ENCODE measurements at places on chromosomes 3 and 15.

DNA sequence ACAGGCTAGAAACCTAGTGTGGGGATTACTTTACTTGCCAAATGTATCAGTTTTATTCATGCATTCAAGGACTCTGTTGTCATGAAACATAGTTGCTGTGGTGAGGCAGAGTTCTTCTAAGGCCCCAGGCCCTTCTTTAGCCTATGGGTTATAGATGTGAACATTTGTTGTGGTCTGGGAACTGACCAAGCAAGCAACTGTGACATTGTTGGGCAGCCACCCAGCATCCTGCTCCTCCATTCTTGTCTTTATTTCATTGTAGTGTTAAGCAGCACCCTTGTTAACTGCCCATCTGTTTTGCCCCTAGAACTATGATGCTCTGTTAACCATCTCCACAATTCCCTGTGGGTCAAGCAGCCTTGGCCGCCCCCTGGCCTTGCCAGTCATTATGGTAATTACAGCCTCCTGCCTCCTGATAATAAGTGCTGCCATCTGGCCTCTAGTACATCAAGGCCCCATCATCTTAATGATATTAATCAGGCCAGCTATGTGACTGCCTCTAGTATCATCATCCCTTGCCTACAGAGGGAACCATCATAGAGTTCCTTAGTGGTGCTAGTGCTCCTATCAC, 12.2 kb upstream of the IFT57 start:
- no peak for DNase-seq

GRCh38 chr3:126300761-126301481, 56.3 kb downstream of the KLF15 start:
- DNase-seq, result peak; percentile 63

DNA sequence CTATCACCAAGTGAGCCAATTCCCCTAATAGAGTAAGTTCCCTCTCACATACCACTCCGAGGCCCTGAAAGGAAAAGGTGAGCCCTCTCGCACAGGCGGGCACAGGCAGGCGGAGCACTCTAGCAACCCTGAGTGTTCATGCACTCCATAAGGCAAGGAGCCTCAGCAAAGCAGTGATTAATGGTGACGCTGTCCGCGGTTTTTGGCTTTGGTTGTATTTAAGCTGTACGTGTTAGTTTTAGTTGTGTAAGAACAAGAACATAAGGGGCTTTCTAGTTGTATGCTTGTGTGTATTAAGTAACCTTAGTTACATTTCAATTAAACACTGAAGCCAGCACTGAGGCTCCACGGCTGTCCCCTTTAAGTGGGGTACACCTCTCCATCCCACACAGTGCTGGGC, 33.1 kb downstream of the KLHL25 start:
- no peak for DNase-seq

GRCh38 chr3:158105119-158105709, 1.0 kb downstream of the SHOX2 start:
- DNase-seq, result peak; percentile 89

DNA sequence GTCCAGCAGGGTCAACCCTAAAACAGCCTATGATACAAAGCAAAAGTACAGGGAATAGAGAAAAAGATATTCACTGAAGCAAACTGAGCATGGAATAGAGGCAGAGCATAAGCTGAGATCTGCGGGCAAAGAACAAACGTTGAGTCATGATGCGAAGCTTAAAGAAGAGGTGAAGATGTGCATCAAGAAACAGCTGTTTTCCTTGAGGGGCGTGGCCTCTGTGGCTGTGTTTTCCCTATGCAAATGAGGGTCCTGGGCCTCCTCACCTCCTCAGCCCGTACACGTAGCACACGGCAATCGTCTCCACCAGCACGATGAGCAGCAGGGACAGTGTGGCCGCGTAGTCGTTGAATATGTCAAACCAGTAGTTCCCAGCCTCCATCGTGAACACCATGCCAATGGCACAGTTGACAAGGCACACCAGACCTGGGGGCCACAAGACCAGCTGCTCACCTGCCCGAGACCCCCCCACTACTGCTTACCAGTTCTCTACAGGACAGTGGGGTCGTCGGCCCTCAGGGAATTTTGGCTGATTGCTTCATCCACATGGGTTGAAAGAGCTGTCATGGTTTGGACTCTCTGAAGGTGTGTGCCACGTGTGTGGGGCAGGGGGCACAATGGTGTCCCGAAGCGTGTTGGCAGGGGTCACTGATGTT, 33.6 kb downstream of the SLC6A20 start:
- no peak for DNase-seq

- DNase-seq, result no peak
Observed at GRCh38 chr3:142269767-142270166, 44.4 kb upstream of the GK5 start.

DNA sequence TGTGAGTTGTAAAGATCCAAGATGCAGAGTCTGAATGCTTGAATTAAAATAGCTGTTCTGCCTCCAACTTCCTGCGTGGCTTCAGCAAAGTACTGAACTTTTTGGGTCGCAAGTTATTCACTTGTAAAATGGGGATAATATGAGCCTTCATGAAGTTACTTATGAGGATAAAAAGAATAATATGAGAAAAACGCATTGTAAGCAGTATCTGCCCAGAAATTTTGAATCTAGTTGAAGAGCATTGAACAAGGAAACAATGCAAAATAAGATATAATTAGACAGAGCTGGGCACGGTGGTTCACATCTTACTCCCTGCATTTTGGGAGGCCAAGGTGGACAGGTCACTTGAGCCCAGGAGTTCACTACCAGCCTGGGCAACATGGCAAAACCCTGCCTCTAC, 37.8 kb downstream of the AQP9 start:
- DNase-seq, result no peak

DNA sequence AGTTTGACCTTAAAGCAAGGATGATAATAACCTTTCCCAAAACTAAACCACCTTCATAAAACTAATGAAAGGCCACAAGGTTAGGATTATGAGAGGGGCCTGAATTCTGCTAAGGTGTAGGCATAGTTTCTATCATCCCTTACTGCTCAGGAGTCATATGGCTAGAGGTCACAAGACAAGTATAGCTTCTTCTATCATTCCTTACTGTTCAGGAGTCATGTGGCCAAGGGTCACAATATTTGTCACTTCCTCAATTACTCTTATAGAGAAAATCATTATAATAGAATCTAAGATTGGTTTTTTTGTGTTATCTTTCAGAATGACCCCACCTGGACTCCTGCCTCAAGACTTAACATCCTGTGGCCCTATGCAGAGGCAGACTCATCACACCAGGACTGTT, 36.6 kb downstream of the HERC1 start:
- DNase-seq, result no peak

DNA sequence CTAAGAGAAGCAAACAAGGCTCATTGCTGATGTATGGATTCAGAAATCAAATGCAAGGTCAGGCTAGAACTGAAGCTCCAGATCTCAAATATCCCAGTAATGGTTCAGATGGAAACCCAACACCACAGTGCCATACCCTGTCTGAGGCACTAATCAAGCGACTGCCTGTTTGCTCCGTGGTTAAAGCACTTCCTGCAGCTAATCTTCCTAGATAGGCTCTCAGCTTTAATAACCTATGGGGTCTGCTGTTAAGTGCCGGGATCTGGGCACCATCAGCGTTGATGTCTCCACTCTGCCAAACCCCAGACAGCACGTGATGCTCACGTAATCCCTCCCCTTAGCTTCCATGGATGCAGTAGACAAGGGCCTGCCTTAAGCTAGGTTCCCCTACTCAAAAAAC, 262.6 kb downstream of the MECOM start:
- no peak for DNase-seq

- peak; percentile 86 for DNase-seq
Observed at GRCh38 chr3:87260270-87260669, 16.1 kb downstream of the POU1F1 start.

DNA sequence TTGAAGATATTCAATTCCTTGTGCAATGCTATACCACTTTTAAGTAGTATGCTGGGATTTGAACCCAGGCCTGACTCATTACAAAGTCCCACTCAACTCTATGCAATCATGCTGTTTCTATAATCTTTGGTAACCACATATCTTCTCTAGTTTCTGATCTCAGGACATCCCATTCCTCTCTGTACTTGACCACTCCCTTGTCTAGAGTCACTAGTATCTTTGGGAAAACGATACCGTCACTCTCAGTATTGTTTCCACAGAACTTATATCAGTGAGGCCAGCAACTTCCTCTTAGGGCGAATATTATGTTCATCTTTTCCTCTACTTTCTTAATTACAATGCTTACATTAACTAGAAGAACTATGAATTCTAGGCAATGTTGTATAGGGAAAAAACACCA, 137.3 kb upstream of the TSPAN3 start:
- DNase-seq, result no peak

- DNase-seq, result no peak
Observed at GRCh38 chr3:126516152-126516935, 1.2 kb downstream of the UROC1 start.

DNA sequence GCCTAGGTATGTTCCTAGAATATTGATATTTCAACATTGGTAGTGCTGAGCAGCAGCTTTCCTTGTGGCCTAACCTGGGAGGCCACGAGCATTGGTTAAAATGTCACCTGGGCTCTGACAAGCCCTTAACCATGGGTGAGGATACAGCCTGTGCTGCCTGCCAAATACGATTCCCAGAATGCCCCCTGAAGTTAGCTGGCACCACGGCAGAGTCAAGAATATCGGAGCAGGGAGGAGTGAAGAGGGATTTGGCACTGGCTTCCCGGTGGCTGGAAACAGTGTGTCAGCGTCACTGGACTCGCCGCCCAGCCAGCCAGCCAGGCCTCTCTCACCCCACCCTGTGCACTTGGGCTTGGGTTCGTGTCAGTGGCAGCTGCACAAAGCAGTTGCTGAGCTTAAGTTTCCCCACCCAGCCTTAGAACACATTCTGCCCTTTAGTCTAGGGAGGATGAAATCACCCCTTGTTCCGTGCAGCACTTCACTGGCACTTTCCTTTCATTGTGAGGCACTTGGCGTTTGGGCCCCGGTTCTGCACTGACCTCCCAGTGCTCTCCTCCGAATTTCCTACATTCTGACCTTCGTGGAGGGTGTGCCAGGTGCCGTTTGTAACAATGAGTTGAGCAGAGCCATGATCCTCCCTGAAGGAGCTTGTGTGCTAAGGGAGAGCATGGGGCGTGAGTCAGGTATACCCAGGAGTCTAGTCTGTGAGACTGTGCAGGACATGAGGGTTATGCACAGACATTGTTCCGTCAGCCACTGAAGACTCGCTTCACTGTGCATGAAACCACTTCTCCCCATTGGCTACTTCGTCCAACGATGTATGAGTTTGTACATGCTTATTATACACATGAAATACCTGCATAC, 152.8 kb upstream of the BHLHE40 start:
- DNase-seq, result no peak

DNA sequence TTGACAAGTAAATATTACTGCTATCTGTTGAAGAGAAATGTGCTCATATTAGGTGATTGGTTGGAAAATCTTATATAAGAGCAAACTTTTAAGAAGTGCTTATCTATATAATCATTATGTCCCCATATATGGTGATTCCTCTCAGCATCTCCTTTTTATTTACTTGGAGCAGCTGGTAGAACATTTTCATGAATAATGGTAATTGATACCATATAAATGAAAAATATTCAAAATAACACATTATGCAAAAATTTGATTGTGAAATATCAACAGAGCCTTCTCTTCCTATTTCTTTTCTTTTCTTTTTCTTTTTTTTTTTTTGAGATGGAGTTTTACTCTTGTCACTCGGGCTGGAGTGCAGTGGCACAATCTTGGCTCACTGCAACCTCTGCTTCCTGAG, 56.2 kb downstream of the ROBO2 start:
- peak; percentile 56 for DNase-seq

GRCh38 chr15:78938658-78939488, 6.0 kb downstream of the CTSH start:
- no peak for DNase-seq

DNA sequence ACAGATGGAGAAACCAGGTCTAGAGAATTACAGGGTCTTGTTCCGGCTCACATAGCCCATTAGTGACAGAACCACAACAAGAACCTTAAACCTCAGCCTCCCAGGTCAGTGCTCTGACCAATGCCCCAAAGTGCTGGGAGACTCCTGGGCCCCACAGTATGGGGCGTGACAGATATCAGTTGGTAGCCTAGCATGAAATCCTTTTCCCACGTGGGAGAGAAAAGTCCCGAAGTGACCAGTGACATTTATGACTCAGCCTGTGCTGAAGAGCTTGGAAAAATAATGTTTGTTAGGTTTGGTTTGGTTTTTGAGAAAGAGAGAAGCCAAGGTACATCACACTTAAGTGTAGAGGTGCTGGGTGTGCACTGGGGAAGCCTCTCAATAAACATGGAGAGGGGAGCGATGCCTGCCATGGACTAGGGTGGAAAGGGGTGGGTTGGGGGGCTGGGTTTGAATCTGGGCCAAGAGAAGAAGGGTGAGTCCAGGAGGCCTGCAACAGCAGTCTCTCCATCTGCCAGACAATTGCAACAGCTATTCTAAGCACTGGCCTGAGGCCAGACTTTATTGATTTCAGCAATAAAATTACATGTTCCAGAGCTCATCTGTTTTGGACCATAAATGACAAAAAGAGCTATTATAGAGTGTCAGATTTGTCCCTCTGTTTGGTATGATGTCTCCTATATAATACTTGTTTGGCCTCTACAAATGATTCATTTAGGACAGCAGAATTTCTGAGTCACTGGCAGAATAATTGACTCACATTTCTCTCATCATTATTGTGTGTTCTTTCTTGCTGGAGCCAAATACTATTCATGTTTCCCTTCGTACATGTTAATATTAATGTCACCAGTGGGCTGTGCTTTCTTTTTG, 43.4 kb downstream of the C2CD4A start:
- peak; percentile 69 for DNase-seq

DNA sequence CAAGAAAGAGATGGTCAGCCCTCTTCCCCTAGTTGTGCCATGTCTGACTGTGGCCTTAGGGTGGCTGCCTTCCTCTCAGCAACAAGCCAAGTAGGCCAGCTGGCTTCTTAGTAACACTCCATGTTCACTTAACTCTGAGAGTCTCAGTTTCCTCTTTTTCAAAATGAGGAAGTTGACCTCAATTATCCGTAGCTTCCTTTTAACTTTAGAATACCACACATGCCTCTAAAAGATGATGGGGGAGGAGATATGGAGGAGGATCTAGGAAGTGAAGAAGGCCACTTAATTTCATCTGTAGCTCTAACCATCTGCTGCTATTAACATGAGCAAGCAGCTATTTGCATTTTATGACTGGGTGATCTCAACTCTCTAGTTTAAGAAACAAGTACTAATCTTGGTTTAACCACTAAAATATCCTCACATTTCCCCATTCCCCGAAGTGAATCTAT, 32.9 kb downstream of the CD200R1L start:
- DNase-seq, result peak; percentile 38

GRCh38 chr3:61808526-61808925, 247.2 kb downstream of the PTPRG start:
- DNase-seq, result no peak

DNA sequence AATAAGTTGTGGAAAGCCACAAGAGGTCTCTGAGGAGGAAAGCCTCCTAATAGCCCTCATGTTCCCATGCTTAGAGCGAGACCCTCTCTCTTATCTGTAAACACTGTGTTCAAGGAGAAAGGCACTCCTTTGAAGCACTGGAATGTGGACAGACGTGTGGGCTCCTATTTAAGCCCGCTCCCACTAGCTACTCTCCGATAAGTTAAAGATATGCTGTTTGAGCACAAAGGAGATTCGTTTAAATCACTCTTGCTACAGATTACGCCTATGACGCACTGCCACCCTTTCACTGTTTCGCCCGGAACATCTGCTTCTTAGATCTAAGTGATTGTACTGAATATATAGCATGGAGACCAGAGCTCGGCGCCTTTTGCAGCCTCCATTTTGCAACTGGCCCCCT, 57.8 kb upstream of the FAM3D start:
- no peak for DNase-seq
